ENCODE measurements at places on chromosomes 13 and 19. TPM values are rescaled to one million over a fixed set of nuclear protein-coding genes. Genes with fewer than 3 reads are reported as not detected.

The ADAT3 gene
- total RNA-seq: 0.47 TPM

The RFPL4A gene
- not detected for total RNA-seq

The NLRP11 gene
- total RNA-seq: not detected

The WTIP gene
- total RNA-seq: 35.1 TPM

The NKPD1 gene
- total RNA-seq: not detected

The CDK8 gene
- 24.3 TPM for total RNA-seq

The NLRP9 gene
- not detected for total RNA-seq

The FLT3LG gene
- total RNA-seq: 3.1 TPM

The SLC7A9 gene
- 0.96 TPM for total RNA-seq

The NEK5 gene
- total RNA-seq: 0.12 TPM

The ELSPBP1 gene
- total RNA-seq: not detected

The FCER2 gene
- 1.2 TPM for total RNA-seq

The TJP3 gene
- not detected for total RNA-seq

The PGLYRP2 gene
- not detected for total RNA-seq

The KIR2DL3 gene
- total RNA-seq: not detected

The ZNF709 gene
- 3.6 TPM for total RNA-seq

The SLC25A42 gene
- 8.8 TPM for total RNA-seq

The PLIN4 gene
- 66.0 TPM for total RNA-seq

The CLEC4M gene
- not detected for total RNA-seq

The HIPK4 gene
- total RNA-seq: 1.1 TPM

The FRY gene
- total RNA-seq: 285 TPM

The ATP5F1D gene
- 93.9 TPM for total RNA-seq

The MBD3L3 gene
- total RNA-seq: not detected

The METTL21C gene
- not detected for total RNA-seq

The LHB gene
- total RNA-seq: not detected

The PSG2 gene
- not detected for total RNA-seq

The ZNF85 gene
- total RNA-seq: 3.0 TPM

The ZNF555 gene
- total RNA-seq: 4.2 TPM

The SAFB gene
- total RNA-seq: 72.9 TPM

The MCEMP1 gene
- total RNA-seq: not detected

The PSG3 gene
- total RNA-seq: not detected

The APOC4 gene
- total RNA-seq: not detected

The KMT5C gene
- 11.2 TPM for total RNA-seq

The PSG1 gene
- total RNA-seq: not detected
